ENCODE measurements at places on chromosomes 3 and 15.

- DNase-seq, result peak; percentile 87
Measured at GRCh38 chr3:32238453-32239306, at the start of gene CMTM8. CMTM8 (plus strand) TSS chr3:32238680; CDS start chr3:32238973, 293 bp downstream.

DNA sequence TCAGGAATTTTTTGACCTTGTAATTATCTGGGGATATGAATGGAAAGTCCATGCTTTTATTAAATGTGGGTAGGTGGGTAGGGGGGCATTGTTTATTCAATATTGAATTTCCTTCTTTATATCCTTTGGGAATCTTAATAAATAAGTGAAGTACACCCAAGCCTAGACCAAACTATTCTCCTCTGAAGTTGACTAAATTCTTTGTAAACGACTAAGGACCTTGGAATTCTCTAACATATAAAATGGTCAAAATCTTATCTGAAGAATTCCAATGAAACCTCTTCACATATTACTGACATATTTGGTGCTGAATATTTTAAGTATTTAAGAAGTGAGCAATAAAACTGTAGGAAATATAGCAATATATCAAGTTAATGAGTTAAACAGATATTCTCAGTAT lies 1432.1 kb upstream of the GBE1 start:
- no peak for DNase-seq

- no peak for DNase-seq
Measured at GRCh38 chr3:54322354-54322753, 200.0 kb downstream of the CACNA2D3 start.

- peak; percentile 94 for DNase-seq
Measured at GRCh38 chr15:39920510-39921273, 626 bp upstream of the GPR176 start.

DNA sequence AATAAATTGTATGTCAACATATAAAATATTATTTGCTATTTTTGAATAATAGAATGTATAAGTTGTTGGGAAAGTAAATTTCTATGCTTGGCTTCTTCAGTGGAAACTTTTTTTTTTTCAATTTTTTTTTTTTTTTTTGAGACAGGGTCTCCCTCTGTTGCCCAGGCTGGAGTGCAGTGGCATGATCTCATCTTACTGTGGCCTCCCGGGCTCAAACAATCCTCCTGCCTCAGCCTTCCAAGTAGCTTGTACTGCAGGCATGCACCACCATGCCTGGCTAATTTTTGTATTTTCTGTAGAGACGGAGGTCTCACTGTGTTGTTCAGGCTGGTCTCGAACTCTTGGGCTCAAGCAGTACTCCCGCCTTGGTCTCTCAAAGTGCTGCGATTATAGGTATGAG lies 16.8 kb downstream of the MBNL1 start:
- no peak for DNase-seq

DNA sequence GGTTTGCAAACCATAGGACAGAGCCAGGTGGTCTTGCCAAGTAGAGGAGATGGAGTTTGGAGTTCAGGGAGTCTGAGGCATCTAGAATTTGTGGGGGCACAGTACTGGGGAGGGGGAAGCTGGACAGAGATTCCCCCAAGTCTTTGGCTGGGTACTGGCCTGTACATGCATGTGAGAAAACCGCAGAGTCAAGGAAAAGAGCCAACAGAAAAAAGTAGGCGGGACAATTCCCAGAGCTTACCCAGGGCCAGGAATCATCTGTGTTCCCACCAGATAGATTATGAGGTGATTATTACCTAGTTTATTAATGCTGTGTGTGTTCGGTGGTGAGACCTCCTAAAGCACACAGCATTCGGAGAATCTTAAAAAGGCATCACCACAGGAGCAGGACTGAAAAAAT lies 11.3 kb downstream of the LYSMD4 start:
- DNase-seq, result no peak

- no peak for DNase-seq
Measured at GRCh38 chr15:62618432-62618831, 424.1 kb upstream of the TPM1 start.

DNA sequence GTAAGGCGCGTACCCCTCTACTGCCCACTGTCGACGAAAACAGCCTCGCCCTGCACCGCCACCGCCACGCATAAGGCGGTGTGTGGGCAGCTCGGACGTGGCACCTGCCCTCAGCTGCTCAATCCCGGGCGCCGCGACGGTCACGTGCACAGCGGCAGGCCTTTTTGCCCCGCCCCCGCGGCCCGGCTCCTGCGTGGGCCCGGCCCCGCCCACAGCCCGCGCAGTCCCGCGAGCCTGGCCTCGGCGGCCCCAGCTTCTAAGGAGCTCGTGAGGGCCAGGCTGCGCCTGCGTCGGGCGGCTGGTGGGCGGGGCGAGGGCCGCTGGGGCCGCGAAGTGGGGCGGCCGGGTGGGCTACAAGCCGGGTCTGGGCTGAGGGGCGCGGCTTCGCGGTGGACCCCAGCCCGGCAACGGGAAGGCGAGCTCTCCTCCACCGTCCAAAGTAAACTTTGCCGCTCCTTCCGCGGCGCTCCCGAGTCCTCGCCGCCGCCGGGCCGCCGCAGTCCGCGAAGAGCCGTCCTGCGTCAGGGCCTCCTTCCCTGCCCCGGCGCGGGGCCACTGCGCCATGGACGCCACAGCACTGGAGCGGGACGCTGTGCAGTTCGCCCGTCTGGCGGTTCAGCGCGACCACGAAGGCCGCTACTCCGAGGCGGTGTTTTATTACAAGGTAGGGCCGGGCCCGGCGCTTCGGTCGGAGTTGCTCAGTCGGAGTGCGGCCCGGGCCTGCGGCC lies at the start of gene CAPN7:
Gene CAPN7 (plus strand): TSS at position 313 of the 728 bp plus-strand sequence. CDS start 250 bp downstream, at position 563.
- peak; percentile 98 for DNase-seq

GRCh38 chr3:140188285-140188684 lies 253.3 kb downstream of the CLSTN2 start:
- no peak for DNase-seq

GRCh38 chr3:159652452-159652851 lies 336.2 kb upstream of the IL12A start:
- DNase-seq, result no peak

DNA sequence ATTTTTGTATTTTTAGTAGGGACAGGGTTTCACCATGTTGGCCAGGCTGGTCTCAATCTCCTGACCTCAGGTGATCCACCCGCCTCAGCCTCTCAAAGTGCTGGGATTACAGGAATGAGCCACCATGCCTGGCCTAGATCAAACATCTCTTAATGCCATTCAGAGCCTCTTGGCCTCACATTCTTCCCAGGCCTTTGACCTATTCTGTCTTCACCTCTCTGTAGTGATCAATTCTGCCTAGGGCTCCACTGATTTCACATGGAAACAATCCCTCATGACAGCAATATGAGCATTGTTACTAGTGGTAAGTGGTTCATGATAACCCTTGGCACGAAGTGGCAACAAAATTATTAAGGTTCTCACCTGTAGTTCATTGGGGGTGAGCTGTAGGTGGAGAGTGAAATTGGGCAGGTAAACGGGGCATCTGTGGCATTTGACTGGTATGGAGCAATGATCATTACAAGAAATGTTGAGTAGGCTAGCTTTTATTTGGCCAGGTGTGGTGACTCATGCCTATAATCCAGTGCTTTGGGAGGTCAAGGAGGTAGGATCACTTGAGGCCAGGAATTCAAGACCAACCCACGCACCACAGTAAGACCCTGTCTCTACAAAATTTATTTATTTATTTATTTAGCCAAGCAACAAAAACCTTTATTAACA lies 4.8 kb upstream of the ARPIN start:
- no peak for DNase-seq

DNA sequence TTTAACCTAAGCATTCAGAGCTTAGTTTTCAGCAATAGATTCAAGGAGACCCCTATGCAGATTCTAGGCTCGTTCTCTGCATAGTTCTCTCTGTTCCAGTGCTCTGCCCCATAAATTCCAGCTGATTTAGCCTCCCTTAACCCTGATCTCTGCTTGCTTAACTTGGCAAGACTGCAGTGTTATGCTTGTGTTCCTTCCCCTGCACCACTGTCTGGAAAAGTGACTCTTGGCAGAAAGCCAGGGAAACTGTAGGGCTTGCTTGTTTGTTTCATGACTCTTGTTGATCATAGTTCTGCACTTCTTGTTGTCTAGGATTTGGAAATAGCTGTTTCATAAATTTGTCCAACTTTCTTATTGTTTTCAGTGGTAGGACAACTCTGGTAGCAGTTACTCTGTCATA lies 40.1 kb downstream of the ANAPC13 start:
- DNase-seq, result no peak

DNA sequence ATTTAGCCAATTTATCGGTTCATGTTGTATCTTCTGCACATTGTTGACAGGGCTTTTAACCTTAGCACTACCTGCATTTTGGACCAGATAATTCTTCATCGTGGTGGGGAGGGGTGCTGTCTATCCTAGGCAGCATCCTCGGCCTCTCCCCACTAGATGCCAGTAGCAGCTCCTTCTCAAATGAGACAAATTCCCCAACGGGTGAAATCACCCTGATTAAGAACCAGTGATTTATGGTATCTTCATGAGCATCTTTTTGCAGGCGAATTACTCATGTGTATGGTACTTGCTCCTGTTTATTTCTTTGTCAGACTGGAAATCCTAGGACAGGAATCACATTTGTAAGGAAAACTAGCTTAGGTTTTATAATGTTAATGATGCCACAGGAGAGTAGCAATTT lies 68.0 kb downstream of the C3orf70 start:
- DNase-seq, result no peak

- DNase-seq, result no peak
Measured at GRCh38 chr15:70762469-70763119, 764 bp downstream of the UACA start.

DNA sequence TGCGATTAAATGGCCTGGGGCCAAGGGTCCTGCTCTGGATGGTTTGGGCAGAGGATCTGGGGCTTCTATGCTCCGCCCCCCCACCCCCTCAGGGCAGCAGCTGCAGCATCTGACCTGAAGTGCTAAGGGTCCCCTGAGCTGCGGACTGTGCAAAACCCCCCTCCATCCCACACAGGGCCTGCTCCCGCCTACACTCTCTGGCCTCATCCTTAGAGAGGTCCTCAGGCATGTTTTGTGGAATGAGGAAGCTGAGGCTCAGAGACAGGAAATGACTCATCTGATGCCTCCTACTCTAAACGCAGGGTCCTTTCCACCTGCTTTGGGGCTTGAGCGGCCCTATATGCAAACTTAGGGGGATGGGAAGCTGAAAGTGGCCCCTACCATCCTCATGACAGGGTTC lies 59.5 kb upstream of the CTSH start:
- DNase-seq, result no peak

DNA sequence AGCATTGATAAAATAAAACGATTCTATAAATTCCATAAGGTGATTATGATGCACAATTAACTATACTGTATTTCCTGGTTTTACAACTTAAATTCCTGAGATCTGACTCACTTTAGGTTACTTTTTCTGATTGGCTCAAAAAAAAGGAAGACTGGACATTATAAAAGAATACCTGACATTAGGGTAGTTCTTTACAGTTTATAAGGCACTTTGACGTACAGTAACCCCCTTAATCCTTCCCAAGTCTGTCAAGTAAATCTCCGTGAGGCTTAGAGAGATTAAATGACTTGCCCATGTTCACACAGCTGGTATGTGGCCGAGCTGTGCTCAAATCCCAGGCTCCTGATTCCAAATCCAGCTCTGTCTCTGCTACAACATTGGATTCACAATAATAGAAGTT lies 1.0 kb upstream of the SLTM start:
- no peak for DNase-seq

DNA sequence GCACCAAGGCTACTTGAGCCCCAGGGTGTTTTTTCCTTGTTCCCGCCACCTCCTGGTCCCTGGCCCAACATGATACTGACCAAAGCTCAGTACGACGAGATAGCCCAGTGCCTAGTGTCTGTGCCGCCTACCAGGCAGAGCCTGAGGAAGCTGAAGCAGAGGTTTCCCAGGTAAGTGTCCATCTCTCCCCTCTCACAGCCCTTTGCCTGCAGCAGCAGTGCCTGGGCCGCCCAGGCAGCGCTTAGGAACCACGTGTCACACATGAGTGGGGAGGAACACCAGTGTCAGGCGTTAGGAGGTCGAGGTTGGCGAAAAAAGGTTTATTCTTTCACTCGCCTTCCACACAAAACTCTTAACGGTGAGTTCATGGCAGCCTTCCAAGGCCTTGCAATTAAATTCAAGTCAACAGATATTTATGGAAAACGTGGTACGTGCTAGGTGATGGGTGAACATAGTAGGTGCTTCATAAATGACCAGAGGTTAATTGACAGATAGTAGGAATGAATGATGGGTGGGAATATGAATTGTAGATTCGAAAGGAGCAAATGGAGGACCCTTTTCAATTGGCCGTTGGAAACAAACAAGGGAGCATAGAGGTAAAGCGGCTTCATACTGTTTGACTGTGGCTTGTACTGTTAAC lies 486 bp downstream of the CDIN1 start:
- DNase-seq, result no peak

- no peak for DNase-seq
Measured at GRCh38 chr3:101962055-101962454, 112.7 kb downstream of the NFKBIZ start.

GRCh38 chr3:66386925-66387650 lies 113.7 kb downstream of the LRIG1 start:
- no peak for DNase-seq

- DNase-seq, result no peak
Measured at GRCh38 chr3:151925419-151925818, 52.0 kb downstream of the SUCNR1 start.

DNA sequence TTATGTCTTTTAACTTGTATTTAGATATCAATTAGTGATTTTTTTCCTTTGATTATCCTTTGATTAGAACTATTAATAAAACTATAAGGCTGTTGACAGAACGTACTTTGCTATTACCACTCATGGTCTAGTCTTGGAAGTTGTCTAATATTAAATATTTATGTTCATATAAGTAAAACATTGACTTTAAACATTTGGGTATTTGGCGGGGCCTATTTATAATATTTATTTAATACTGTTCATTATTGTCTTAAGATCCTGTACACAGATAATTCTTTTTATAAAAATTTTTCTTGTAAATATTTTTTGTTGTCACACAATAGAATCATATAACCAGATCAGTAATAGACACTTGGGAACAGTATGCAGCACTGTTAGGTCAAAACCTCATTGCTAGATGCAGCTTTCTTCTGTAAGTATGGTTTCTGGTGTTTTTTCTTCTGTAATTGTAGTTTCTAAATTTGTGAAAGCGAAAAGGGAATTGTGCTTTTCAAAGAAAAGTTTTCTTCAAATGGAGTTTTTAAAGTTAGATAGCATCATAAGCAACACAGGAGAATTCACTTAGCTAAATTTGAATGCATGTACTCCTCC lies 93.4 kb downstream of the FNDC3B start:
- no peak for DNase-seq

- peak; percentile 92 for DNase-seq
Measured at GRCh38 chr3:49171119-49171774, at the start of gene KLHDC8B. KLHDC8B (plus strand) TSS chr3:49171598; CDS start chr3:49172770, 1,172 bp downstream.

DNA sequence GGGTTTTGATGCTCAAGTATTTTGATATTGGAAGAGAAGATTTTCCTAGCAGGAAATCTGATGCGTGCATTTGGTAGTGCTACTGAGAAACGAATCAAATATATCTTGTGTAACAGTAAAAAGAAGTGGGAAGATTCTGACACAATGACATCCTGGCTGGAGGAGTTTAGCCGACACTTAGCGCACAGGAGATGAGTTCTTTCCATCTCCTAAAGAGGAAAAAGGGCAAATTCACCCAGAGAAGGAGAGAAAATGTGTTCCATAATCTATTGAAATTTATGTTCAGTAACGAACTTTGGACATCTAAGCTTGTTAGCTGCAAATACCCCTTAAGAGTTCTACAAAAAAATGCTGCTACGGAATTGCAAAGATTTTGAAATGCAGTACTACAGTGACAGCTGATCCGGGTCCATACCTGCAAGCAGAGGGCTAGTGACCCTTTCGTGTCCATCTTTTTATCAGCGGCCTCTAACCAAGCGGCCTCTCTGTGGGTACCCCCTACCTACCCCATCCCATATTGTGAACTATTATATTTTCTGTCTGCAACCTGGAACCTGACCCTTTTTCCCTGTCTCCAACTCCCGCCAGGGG lies 971 bp downstream of the CPOX start:
- DNase-seq, result no peak

GRCh38 chr3:159559771-159560170 lies 428.9 kb upstream of the IL12A start:
- no peak for DNase-seq
